ENCODE measurements at places on chromosomes 16 and 17. TPM values are rescaled to one million over a fixed set of nuclear protein-coding genes. Genes with fewer than 3 reads are reported as not detected.

Gene FOXL1
- 0.66 TPM for total RNA-seq

- DNase-seq = peak; percentile 75
These were observed 27.3 kb downstream of the SLFN11 start for GRCh38 chr17:35345926-35346771.

DNA sequence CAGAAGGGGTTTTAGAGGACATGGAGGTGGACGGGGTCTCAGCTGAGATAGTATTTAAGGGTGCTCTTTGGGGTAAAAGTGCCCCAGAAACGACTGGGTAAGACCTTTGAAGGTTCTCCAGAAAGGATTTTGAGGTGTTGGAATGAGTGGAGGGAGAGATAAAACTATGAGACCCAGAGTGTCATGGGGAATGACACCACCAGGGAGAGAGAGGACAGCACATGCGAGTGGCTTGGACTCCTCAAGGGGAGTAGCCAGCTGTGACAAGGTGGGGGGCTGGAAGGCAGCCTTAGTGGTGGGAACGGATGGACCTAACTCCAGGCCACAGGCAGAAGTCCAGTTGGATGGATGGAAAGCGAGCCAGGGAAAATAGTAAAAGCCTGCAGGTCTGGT, 19.2 kb upstream of the PITPNM3 start:
- DNase-seq = no peak

Gene SDK2
- 0.25 TPM for total RNA-seq

- no peak for DNase-seq
These were observed 1.4 kb upstream of the DYNLL2 start for GRCh38 chr17:58081646-58082340.

Gene CLEC10A
- total RNA-seq = 0.77 TPM

GRCh38 chr17:28325211-28325610, 6.2 kb downstream of the TMEM97 start:
- DNase-seq = no peak

Gene RNF43
- total RNA-seq = 1.7 TPM

Gene KRTAP9-8
- not detected for total RNA-seq

- no peak for DNase-seq
These were observed 11.2 kb downstream of the PER1 start for GRCh38 chr17:8141045-8141444.

Gene MEIOC
- not detected for total RNA-seq

- no peak for DNase-seq
These were observed 12.3 kb upstream of the SEPHS2 start for GRCh38 chr16:30457743-30458560.

DNA sequence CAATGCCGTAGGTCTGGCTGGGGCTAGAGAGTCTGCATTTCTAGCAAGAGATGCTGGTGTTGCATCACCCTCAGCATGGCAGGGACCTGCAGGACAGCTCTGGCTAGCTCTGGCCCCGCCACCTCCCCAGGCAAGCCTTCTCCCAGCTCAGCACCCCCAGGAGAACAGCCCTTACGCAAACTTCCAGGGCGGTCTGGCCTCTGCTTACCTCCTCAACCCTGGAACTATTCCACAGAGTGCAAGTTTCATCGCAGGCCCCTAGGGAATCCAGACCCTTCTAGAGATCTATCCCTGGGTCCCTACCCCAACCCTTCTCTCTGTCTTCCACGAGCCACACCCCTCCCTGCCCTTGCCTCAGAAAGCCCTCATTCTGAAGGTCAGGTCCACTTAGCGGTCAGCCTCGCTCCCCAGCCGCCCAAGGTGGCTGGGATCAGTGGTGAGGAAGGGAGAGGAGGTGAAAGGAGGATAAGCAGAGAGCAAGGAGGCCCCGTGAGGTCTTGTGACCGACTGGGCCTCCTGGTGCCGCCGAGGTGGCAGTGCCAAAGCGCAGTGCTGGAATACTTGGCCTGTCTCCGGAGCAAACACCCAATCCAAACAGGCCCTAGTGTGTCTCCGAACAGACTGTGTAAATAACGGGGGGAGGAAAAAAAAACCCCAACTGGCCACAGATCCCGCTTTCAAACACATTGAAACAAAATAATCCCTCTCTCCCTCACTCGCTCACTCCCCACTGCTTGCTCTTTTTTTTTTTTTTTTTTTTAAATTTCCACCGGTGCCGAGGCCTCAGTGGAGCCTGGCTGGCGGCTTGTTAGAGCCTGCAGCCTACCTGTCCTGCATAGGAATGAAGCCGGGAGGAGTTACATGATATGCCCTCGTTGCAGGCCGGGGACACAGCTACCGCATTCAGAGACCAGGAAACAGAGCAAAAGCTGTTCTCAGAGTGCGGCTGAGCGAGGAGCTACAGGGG, 380.9 kb downstream of the SOX9 start:
- DNase-seq = peak; percentile 58

DNA sequence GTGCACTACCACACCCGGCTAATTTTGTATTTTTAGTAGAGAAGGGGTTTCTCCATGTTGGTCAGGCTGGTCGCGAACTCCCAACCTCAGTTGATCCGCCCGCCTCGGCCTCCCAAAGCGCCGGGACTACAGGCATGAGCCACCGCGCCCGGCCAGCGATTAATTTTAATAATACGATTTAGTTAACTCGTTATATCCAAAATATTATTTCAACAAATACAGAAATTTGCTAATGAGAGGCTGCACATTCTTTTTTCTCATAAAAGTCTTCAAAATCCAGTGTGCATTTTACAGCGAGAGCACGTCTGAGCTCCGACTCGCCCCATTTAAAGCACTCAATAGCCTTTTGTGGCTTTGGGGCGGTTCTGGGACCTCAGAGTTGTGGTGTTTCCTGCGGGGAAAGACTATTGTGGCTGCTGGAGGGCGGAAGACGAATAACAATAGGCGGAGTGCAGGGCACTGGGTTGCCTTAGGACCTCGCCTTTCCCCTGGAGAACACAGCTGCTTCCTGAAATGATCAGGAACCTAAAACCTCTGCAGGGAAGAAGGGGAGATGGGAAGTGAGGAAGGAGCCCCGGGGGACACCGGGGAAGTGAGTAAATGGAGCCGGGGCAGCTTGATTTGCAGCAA, 2.9 kb upstream of the ZSCAN10 start:
- DNase-seq = peak; percentile 51

Gene KCNJ2
- total RNA-seq = 0.97 TPM

DNA sequence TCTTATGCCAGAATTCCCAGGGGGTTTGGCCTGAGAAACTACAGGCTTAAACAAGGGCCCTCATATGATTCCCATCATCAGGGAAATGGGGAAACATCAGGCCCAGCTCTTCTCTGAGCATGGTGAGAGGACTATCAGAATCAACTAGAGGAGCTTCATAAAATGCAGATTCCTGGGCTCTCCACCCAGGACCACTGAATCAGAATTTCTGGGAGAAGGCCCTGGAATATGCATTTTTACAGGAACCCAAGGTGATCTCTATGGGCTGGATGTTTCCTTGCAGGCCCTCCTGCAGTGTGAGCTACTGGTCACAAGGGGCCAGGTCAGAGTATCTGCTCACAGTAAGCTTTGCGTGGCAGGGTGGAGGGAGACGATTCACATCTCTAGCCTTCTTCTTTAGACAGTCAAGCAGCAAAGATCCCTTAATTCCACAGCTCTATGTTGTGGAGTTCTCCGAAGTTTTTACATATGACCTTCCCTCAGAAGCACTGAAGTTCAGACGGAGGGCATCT, 38.8 kb upstream of the HOXB13 start:
- DNase-seq = no peak

- DNase-seq = no peak
These were observed 57.0 kb downstream of the NSRP1 start for GRCh38 chr17:30173649-30174048.

Gene GUCY2D
- not detected for total RNA-seq

DNA sequence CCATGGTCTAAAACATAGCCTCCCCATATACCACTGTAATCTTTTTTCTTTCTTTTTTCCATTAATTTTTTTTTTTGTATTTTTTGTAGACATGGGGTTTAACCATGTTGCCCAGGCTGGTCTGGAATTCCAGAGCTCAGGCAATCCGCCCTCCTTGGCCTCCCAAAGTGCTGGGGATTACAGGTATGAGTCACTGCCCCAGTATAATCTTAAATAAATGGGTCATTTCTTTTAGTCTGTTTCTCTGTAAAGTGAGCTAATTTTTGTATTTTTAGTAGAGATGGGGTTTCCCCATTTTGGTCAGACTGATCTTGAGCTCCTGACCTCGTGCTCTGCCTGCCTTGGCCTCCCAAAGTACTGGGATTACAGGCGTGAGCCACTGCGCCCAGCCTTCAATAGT, 5.7 kb upstream of the NME1 start:
- no peak for DNase-seq

Gene HBZ
- total RNA-seq = not detected

Gene TSNAXIP1
- 1.0 TPM for total RNA-seq

Gene SRCAP
- 21.2 TPM for total RNA-seq

DNA sequence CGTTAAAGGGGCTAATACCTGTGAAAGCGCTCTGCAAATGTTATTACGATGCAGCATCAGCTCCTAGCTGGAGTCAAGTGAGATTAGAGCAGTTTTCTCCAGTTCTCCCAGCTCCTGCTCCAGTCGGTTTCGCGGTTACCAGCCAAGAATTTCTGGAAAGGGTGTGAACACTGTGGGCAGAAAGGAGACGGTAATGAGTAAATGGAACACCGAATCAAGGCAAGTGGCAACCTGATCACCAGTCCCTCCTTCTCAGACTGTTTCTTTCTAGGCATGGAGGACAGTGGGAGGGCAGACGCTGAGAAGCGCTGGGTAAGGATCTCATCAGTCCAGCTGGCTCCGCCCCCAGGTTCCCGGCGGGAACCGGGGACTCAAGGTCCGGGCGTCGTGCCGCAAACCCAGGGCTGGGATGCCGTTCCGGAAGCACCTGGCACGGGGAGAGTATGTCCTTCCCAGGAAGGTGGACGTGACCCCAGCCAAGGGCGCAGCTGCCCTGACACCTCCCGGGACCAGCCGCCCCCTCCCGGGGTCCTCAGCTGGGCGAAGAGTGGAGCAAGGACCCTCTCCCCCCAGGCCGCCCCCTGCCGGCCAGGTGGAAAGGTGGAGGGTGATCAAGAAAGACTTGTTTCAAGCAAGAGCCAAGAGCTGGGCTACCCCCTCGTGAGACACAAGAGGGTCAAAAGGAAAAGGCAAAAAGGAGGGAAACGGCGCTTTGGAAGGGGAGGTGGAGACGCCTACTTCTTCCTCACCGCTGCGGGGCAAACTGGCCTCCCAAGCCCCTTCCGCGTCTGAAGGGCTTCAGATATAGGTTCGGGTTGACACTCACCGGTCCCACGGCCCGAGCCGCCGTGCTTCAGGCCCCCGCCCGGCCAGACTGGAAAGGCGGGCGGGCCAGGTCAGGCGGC, 481 bp downstream of the MYO19 start:
- peak; percentile 74 for DNase-seq

GRCh38 chr16:75097941-75098901, 18.4 kb downstream of the LDHD start:
- DNase-seq = no peak

Gene CDRT4
- 0.95 TPM for total RNA-seq

DNA sequence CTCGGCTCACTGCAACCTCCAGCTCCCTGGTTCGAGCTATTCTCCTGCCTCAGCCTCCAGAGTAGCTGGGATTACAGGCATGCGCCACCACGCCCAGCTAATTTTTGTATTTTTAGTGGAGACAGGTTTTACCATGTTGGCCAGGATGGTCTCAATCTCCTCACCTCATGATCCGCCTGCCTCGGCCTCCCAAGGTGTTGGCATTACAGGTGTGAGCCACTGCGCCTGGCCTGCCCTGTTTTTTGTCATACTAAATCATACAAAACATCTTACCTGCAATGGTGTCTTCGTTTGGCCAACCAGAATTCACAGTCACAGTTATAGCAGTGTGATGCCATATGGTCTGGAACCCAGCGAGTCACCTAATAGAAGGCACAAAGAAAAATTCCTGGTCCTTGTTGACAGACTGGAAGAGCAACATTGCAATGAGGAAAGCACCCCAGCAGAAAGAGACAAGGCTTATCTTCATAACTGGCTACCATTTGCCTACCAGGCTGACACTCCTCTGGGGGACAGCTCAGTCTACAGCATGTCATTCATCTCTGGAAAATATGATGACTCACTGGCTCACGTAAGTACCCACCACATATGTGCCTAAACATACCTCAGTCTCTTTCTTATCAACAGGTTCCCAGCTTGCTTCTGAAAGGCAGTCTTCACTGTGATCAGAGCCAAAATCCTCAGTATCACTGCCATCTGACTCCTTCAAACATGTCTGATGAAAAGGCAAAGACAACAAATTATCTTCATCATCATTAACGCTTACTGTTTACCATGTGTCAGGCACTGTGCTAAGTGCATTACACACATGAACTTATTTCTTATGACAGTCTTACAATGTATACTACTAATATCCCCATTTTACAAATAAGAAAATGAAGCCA, 4.3 kb upstream of the HSF5 start:
- no peak for DNase-seq

GRCh38 chr17:77657839-77658238, 300.7 kb upstream of the TNRC6C start:
- DNase-seq = no peak

DNA sequence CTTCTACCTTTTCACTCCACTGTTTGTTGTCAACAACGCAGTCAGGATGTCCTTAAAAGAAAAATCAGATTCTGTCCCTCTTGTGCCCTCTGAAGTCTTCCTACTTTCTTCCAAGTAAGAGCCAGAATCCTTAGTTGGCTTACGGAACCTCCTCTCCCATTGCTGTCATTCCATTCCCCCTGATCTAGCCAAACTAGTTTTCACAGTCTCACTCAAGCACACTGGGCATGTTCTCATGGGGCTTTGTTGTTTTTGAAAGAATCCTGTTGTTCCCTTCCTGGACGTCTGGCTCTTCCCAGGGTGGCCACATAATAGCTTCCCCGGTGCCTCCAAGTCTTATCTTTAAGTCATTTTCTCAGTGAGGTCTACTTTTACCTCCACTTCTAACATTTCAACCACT, 158.6 kb upstream of the ELAC2 start:
- DNase-seq = no peak

GRCh38 chr17:82257473-82257872, 16.0 kb downstream of the CSNK1D start:
- no peak for DNase-seq

- DNase-seq = no peak
These were observed 400 bp upstream of the CEP112 start for GRCh38 chr17:66192378-66192687.

Gene OR2C1
- not detected for total RNA-seq

DNA sequence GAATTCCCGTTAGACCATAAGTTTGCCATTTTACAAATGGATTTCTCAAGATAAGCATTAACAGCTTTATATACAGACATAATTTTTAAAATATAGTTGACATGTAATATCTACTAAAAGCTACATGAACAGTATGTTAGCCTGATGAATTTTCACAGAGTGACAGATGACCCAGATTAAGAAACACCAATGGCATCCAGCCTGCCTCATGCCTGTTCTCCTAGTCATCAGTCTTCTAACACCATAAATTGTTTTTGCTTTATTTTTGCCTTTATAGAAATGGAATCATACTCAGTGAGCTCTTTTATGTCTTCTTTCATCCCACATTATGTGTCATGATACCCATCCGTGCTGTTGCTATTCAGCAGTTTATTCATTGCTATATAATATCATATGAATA, 80.0 kb downstream of the ATF7IP2 start:
- no peak for DNase-seq

Gene PERCC1
- total RNA-seq = not detected

GRCh38 chr16:719815-720446, 1.0 kb upstream of the ANTKMT start:
- DNase-seq = no peak
